ENCODE measurements at places on chromosomes 4 and X.

DNA sequence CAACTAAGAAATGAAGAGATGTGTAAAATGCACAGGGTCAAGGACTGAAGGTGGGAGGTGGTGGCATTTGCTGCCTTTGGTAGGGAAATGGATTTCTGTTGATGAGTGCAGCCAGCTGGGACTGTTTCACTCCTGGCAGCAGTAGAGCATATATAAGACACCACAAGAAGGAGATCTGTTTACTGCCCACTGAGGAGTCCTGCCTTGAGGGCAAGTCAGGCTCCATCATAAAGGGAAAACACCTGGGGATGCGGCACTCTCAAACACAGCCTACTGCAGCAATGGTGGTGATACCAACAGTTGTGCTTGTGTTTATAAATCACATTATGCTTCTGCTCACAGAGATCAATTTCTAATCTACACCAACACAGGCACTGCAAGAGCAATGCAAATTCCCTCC is 222.1 kb downstream of the TACR3 start:
- DNase-seq, result no peak

- no peak for DNase-seq
Measured at GRCh38 chrX:1361275-1361674, 24.7 kb downstream of the IL3RA start.

- no peak for DNase-seq
Measured at GRCh38 chr4:10005632-10006031, 15.7 kb downstream of the SLC2A9 start.

GRCh38 chrX:154593201-154593600 is 8.3 kb downstream of the CTAG1A start:
- no peak for DNase-seq

GRCh38 chr4:47531241-47531953 is 46.3 kb downstream of the ATP10D start:
- peak; percentile 23 for DNase-seq

- no peak for DNase-seq
Measured at GRCh38 chrX:38878641-38879340, 77.5 kb downstream of the MID1IP1 start.

DNA sequence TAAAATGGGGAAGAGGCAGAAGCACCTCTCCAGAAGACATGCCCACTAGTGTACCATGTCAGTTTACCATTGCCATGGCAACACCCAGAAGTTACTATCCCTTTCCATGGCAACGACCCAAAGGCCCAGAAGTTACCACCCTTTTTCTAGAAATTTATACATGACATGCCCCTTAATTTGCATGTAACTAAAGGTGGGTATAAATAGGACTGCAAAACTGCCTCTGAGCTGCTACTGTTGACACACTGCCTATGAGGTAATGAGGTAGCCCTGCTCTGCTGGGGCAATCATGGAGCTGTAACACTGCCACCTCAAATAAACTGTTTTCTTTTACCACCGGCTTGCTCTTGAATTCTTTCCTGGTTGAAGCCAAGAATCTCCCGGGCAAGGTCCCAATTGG is 13.9 kb upstream of the BEX4 start:
- no peak for DNase-seq

DNA sequence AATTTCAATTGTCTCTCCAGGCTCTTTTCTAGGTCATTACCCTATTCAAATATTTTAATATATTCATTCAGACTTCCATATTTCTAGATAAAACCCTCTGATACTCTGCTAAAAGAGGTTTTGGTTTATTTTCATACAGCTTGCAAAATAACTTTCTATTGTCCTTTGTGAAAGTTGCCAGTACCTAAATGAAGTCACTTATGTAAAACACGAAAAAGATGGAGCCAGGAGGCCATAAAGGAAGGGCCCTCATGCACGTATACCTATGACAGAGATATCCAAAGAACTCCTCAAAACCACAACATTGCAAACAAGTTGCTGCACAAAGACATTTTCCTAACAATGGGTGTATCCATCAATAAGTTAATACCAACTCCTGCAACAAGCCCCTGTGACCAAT is 25.7 kb upstream of the ELOVL6 start:
- no peak for DNase-seq

- DNase-seq, result no peak
Measured at GRCh38 chr4:184039963-184040383, 134.9 kb downstream of the STOX2 start.

DNA sequence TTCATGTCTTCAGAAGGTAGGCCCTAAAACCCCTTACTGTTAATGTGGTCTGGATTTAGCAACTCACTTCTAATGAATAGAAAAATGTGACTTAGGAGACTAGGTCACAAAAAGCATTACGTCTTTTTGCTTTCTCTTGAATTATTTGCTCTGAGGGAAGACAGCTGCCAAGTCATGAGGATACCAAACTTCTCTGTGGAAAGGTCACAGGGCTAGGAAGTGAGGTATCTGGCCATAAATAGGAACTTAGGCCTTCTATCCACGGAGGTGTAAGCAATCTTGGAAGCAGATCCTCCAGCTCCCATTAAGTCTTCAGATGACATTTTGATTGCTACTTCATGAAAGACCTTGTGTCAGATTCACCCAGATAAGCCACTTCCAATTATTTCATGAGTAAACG is 120.6 kb downstream of the JADE1 start:
- DNase-seq, result no peak

- DNase-seq, result no peak
Measured at GRCh38 chr4:26573389-26573794, 10.5 kb upstream of the TBC1D19 start.

DNA sequence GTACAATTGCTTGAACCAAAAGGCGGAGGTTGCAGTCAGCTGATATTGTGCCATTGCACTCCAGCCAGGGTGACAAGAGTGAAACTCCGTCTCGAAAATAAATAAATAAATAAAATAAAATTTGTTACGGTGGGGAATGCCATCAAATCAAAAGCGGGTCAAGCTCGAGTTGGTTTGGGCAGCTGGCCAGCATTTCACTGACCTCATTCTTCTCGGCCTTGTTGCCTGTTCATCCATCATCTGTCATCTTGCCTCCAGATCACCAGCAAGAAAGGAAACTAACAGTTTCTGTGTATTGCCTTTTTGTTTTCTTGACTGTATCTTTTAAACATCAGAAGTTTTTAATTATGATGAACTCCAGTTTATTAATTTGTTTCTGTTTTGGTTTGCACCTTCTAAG is 31.5 kb upstream of the KLHL2 start:
- no peak for DNase-seq

GRCh38 chr4:186021461-186022167 is 47.3 kb upstream of the TLR3 start:
- no peak for DNase-seq

- no peak for DNase-seq
Measured at GRCh38 chr4:115918149-115918548, 804.7 kb upstream of the NDST4 start.

- no peak for DNase-seq
Measured at GRCh38 chr4:87117051-87117731, 103.2 kb downstream of the KLHL8 start.

- no peak for DNase-seq
Measured at GRCh38 chr4:156775813-156776212, 195.8 kb downstream of the PDGFC start.

DNA sequence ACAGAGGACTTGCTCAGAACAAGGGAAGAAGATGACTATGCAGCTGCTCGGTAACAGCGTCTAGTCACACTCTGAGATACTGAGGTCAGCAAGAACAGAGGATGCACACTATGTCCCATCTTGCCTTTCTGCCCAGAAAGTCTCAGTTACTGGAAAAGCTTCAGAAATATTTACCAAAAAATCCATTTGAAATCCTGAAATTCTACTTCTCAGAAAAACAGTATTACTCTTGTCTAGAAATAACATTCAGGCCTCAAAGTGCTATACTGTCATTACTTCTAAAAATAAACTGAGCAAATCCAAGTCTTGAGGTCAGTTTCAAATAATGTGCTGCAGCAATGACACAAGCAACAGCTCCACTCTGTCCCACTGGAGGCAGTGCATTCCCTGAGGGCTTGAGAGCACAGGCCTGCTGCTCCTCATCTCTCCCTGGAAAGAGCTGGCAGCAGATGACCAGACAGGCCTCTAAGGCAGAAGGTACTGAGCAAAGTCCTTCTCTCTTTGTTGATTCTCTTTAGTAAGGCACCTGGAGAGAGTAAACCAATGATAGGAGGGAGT is 76.9 kb downstream of the CAMK2D start:
- DNase-seq, result peak; percentile 38

DNA sequence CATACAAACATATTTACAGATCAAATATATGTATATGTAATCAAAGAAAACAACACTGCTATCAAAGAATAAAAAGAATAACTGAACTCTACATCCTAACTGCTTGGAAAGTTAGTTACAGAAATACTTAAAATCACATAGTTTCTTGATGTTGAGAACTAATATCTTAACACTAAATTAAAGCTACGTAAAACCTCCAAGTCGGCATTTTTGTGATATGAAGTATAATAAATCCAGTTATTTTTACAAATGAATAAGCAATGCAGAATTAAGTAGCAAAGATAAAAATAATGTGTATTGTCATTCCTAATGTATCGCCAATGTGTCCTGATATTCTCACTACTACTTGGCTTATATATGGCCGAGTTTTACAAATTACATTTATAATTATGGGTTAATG is 68.4 kb downstream of the JADE1 start:
- DNase-seq, result no peak

GRCh38 chr4:53059256-53059655 is 197.1 kb downstream of the RASL11B start:
- DNase-seq, result no peak

- no peak for DNase-seq
Measured at GRCh38 chrX:81255876-81256275, 54.0 kb downstream of the SH3BGRL start.

- DNase-seq, result no peak
Measured at GRCh38 chrX:37786624-37787422, 7.0 kb downstream of the CYBB start.

DNA sequence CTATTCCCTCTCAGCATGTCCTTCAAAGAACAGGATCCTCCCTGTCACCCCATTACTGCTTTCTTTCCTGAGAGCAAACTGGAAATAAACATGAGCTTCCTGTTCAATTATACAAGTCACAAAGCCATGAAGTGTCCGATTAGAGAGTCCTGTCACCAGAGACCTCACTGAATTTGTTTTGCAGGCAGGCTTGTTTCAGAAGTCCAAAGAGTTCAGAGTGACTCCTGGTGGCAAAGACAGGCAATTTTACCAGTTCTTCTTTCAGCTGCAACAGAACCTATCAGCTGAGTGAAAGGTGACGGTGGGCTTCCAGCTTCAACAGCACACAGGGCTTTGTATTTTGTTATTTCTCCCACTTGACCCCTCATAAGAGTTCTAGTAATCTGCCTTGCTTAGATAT is 6.4 kb downstream of the ELK1 start:
- DNase-seq, result no peak

DNA sequence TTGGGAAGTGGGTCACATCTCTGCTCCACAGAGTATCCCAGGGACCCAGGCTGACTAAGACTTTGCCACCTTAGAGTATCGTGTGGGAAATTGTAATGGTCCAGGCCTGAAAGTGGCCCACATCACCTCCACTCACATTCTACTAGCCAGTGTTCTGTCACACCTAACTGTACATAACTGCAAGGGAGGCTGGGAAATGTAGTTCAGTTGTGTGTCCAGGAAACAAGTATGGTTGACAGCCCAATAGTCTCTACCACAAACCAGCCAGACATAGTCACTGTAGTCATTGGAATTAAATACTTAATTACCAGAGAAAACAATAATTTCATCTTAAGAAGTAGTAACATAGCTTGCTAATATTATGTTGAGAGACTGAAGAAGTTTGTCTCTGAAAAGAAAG is 233.4 kb upstream of the S100G start:
- DNase-seq, result no peak

DNA sequence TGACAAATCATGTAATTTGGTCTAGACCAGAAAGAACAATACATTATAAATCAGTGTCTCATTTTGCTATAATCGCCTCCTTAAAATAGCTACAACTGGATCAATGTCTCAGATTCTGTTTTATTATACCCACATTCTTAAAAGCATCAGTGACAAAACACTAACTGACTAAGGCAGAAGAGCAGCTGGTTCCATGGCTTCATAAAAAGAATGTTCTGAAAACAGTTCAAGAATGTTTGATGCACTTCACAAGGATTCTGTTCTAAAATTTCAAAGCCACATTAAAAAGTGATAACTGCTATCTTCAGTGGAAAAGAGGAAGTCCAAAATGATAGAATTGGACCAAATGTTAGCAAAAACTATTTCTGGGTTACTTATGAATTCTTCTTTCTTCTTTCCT is 69.8 kb downstream of the COL25A1 start:
- no peak for DNase-seq

All from activated CD4-positive, alpha-beta T cell treated with anti-CD3 and anti-CD28 coated beads, Interleukin-2, amount 50 U/mL, for 24 hours (primary cell).